ENCODE measurements at places on chromosomes 12 and 14.
A peak's percentile ranks its signal among the peaks of the same experiment; 100 is the strongest.

DNA sequence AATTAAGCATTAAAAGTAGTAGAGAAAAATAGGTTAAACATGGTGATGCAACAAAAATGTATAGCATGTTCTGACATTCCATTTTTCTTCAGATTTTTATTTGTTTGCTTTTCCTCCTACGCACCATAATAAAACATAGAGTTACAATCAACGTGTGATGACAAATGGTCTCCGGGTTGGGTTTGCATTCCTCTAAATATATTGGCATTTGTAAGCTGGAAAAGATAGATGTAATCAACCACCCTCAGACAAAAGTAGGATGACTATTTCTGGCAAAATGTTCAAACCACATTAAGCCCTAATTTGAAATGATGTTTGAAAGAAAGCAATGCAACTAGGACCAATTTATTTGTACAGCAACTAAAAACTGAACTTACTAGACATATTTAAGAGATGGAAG is 58.4 kb downstream of the SLC25A21 start:
- ATAC-seq = no peak

DNA sequence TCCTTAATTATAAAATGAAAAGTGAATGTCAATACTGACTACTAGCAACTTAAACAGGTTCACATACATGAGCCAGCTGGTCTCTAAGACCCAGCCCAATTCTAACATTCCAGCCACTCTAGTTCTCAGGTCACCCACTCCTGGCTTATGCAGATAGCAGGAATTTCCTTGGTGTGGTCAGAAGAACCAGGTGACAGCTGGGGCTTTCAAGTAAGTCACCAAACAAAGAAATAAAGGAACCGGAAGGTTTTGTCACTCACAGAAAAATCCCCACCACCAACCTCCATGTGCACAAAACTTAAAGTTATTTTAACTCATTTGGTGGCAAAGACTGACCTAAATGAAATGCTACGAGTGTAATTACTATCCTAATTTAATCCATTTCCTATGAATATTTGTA is 129.6 kb upstream of the CDKN3 start:
- ATAC-seq = no peak

- ATAC-seq = no peak
Measured at GRCh38 chr12:91892081-91892855, 253.4 kb downstream of the BTG1 start.

- peak; percentile 22 for ATAC-seq
Measured at GRCh38 chr12:116600959-116601918, 42.1 kb downstream of the MAP1LC3B2 start.

GRCh38 chr12:120264904-120265472 is 542 bp downstream of the PXN start:
- no peak for ATAC-seq
